Vagina (tissue), 2 donors: ENCODE measurements at places on chromosomes 1 and 21.

GRCh38 chr1:156281281-156281680, 1.3 kb downstream of the SMG5 start:
- DNase-seq = no peak

GRCh38 chr1:17973694-17974093, 133.9 kb upstream of the IGSF21 start:
- DNase-seq = no peak

GRCh38 chr1:36133484-36133883, 8.5 kb upstream of the COL8A2 start:
- DNase-seq = no peak

DNA sequence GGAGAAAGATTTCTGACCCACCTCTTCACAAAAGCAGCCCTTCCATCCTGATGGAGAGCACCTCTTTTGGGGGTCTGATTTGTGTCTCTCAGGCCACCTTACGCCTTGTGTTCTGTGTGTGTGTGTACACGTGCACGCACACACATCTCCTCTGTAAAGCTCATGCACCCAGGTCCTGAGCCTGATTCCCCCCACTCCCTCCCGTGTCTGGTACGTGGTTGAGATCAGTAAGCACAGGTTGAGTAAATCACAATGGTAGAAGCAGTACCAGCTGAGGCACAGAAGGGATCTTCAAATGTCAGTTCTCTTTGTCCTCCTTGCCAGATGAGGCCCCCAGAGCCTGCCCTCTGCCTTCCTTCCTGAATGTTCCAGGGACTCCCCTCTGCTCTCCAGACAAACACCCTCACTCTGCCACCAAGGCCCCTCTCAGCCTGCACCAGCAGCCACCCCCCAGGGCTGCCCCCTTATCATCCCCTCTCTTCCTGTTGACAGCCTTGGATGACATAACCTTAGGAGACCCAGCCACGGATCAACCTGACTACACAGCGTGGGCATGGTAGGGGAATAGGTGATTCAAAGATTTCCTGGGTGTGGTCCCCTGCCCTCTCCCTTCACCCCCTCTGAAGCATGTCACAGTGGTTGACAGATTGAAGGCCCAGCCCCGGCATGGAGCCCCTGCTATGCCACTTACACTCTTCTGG, 112.8 kb downstream of the HIVEP3 start:
- no peak for DNase-seq

- DNase-seq = no peak
Observed at GRCh38 chr1:53321366-53321765, 6.5 kb downstream of the LRP8 start.

DNA sequence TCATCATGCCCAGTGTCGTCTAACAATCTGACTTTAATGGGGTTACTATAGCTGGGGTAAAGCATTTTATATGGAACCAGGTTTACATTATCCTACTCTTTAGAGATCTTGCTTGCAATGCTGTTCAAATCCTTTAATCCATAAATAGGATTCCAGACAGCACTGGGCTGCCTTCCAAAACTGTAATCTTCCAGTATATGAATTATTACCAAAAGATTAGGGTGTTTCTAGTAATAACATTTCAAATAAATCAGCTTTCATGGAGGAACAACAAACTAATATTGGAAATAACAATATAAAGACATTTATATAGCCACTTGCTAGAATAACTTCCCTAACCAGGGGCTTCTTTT, 88.6 kb upstream of the PLXNA2 start:
- DNase-seq = no peak

- DNase-seq = no peak
Observed at GRCh38 chr1:84795966-84796600, 96.9 kb downstream of the LPAR3 start.

GRCh38 chr1:147539122-147539575, 2.2 kb upstream of the BCL9 start:
- no peak for DNase-seq

- DNase-seq = no peak
Observed at GRCh38 chr1:14027099-14027498, 327.1 kb downstream of the PRDM2 start.

DNA sequence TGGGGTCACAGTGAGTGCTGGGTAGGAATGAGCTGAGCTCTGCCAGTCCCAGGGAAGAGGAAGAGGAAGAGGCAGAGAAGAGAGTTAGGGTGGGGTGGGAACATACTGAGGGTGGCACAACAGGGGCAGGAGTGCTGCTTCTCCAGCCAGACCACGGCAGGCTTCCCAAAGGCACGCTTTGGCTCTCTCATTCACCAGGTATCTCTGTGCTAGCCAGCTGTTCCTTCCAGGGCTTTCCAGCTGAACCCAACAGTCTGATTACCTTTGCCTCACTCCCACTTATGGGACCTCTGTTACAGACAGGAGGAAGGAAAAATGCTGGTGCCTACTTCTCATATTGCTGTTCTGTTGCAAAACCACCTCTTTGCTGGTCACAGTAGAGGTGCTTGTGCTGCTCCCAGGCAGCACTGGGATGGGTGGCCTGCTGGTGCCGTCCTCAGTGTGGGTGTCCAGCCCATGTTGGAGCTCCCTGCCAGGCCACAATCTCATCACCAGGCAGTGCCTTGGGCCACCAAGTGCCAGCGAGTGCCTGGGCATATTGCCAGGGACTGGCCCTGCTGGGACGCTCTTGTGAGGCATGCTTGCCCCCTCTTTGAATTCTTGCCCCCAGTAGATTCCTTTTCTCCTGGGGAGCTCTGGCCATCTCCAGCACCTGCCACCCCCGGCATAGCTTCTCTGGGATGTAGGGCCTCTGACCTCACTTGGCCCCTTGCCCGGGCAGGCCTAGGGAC, 2.1 kb downstream of the ADORA1 start:
- no peak for DNase-seq

DNA sequence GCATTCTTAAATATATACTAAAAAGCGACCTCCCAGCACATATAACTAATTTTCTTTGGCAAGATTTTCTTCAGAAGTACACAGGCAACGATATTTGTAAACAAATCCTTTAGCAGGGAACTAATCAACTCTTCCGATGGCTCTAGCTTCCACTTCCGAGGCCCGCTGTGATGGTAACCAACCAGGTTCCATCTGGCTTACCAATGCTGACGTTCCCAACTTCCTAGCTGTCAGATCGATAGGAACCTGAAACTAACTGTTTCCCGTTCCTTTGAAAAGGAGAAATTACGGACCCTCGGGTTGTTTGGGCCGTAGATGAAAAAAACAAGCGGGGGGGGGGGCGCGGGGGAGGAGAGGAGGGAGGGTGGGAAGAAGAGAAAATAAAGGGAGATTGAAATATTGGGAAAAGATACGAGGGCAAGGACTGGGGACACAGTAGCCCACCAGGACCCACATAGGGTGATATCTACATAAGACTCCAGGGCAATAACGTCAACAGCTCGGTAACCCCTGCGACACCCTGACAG, 513 bp downstream of the GTF2B start:
- no peak for DNase-seq

DNA sequence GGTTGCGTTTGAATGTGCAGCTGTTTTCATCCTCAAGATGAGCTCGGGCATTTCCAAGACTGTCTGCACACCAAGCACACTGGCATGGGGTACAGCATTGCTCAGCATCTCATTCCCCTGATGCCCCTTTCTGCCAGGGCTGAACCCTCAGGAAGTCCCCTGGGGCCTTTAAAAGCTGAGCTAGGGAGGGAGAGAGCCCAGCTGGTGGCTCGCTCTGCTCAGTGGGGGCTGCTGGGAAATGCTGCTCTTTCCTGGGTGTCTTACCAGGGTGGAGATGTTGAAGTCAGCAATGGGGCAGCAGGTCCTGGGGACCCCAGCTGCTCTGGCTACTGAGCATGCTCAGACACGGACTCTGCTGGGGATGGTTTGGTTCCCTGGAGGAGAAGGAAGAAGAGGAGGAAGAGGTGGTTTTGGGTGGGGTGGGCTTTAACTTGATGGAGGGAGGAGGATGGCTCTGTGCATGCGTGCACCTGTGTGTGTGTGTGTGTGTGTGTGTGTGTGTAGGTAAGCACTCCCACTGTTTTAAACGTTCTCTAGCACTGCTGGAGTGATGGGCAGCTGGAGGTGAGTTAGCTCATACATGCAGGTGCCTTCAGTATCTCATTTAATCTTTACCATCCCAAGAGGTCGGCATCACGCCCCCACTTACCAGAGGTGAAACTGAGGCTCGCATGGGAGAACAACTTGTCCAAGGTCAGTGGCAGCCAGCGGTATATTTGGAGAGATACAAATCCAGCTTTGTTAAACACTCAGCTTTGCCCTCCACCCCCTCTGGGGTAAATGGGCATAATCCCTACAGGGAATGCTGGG, 40.9 kb downstream of the ACTL8 start:
- DNase-seq = no peak
